ENCODE measurements at places on chromosomes 12 and 14.

DNA sequence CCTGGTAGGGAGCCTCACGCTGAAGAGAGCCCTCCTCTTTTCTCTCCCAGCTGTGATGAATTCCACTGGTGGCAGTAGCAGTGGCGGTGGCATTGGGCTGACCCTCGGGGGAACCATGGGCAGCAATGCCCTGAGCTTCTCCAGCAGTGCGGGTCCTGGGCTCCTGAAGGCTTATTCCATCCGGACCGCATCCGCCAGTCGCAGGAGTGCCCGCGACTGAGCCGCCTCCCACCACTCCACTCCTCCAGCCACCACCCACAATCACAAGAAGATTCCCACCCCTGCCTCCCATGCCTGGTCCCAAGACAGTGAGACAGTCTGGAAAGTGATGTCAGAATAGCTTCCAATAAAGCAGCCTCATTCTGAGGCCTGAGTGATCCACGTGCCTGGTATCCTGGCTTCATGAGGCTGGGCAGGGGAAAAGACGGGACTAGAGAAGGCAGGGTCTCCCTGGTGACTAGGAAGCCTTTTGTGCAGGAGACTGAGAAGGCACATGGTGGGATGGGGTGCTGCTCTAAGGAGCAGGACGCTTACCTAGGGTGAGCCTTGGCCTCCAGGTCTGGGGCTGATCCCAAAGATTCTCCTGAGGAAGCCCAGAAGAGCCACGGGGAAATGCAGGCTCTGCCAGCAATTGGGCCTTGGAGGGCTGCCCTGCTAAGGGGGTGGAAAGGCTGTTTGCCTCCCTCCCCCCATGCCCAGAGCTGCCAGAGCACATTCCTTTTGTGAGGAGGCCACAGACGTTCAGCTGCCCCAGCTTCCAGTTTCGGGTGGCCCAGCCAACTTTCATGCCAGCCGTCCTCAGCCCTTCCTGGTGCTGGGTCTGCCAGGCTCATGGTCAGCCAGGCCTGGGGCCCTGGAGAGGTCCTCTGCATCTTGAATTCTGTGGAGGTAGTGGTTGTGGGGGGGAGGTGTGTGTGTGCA is 15.8 kb downstream of the KRT7 start:
- DNase-seq: no peak

GRCh38 chr12:18752280-18752920 is 14.5 kb downstream of the CAPZA3 start:
- DNase-seq: no peak

DNA sequence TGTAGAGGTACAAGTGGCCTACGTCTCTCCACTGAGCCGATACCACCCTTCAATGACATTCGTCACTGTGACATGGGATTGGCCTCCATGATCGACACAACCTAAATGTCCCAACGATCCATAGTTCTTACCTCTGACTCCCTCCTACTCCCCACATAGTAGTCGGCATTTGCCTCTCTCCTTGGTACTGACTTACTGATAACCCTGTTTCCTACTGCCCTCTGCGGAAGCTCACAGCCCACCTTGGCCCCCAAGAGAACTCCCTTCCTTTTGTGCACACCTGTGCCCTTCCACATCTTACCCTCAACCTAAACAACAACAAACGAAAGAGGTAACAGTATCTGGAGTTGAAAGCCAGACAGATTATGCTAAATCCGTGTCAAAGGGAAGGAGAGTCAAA is 23.9 kb downstream of the VSX2 start:
- no peak for DNase-seq

DNA sequence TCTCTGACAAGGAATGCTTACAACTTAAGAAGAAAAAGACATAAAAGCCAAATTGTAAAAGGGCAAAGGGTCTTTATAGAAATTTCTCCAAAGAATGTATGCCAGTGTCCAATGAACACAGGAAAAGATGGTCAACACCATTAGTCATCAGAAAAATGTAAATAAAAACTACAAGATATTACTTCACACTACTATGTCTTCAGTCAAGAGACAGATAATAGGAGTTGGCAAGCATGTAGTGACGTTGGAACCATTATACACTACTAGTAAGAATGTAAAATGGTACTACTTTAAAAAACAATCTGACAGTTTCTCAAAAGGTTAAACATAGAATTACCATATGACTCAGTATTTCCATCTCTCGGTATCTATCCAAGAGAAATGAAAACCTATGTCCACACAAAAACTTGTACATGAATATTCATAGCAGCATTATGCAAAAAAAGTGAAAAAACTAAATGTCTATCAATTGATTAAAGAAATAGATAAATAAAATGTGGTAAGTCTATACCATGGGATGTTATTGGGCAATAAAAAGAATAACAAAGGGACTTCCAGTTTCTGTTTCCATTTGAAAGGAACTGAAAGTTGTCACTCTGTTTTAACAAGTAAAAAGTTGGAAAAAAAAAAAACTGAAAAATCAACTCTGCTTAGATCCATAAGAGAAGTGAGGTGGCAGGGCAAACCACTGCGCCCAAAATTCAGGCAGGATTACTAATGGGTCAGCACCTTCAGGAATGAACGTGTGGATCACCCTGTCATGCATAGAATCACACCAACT is 69.8 kb downstream of the ALG10B start:
- no peak for DNase-seq

DNA sequence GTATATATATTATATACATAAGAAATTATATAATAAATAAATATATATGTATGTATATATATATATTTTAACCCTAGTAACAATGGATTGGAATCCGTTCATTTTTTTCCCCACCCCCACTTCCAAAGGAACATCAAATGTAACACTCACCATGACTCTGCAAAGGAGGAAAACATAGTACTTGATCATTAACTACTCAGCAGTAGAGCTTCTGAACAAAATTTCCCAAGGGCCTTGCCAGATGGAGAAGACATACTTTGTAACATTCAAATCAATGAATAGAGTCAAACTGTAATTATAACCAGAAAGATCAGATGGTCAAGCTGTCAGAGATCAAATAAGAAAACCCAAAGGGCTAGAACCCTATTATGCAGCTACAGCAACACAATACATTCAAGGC is 126.0 kb upstream of the CNTN1 start:
- no peak for DNase-seq

DNA sequence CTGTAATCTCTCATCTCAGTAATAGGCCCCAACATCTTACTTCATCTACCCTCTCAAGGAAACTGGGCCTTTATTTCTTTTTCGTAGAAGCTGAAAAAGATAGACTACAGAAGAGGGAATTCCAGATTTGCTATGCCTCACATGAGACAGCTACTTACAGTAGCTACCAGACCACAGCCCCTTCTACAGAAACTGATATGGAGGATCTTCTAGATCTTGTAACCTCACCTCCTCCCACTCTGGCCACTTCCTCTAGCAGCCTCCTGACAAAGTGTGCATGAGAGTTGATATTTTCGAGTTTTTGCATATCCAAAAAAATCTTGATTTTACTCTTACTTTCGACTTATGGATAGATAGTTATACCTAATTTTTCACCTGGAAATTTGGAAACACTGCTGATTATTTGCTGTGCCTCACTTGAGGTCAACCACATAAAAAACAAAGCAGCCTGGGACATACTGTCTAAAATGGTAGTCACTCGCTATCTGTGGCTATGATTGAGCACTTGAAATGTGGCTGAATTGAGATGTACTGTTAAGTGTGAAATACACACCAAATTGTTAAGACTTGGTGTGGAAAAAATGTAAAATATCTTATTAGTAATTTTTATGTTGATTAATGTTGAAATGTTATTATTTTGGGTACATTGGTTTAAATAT is 86.3 kb upstream of the NID2 start:
- no peak for DNase-seq

GRCh38 chr12:48986720-48987291 is 8.7 kb downstream of the WNT1 start:
- no peak for DNase-seq

DNA sequence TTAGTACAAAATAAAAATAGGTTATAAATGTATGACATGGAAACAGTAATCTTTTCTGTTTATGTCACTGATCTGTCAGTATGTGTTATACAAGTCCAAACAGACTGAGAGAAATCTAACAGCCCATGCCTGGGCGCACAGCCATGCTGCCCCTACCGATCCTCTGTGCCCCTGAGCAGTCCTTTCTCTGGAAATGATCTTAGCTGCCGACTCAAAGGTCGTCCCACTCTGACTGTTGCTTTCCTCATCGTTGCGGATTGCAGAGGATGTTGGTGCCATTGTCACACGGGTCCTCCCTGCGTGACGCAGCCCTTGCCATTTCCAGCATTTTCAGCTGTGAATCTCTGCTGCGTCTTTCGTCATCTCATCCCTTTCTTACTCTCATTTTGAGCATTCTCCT is 82.9 kb upstream of the DYNC1H1 start:
- DNase-seq: no peak

GRCh38 chr14:65336191-65336591 is 76.3 kb upstream of the FUT8 start:
- no peak for DNase-seq

GRCh38 chr14:27945512-27945911 is 821.1 kb upstream of the FOXG1 start:
- no peak for DNase-seq

DNA sequence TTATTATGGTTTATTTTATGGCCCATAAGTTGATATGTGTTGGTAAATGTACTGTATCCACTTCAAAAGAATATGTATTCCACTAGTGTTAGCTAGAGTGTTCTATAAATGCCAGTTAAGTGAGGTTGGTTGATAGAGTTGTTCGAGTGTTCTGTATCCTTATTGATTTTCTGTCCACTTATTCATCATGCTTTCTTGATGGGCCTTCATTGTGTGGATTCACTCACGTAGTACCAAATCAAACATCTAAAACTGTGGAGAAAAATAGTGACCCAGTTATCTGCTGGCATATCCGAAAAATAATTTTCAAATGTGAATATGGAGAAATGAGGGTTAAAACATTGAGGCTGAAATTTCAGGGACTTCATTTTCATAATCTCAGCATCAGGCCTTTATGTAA is 230.4 kb downstream of the TRHDE start:
- no peak for DNase-seq

GRCh38 chr14:21768116-21768874 is 94.7 kb upstream of the OR4E1 start:
- no peak for DNase-seq

DNA sequence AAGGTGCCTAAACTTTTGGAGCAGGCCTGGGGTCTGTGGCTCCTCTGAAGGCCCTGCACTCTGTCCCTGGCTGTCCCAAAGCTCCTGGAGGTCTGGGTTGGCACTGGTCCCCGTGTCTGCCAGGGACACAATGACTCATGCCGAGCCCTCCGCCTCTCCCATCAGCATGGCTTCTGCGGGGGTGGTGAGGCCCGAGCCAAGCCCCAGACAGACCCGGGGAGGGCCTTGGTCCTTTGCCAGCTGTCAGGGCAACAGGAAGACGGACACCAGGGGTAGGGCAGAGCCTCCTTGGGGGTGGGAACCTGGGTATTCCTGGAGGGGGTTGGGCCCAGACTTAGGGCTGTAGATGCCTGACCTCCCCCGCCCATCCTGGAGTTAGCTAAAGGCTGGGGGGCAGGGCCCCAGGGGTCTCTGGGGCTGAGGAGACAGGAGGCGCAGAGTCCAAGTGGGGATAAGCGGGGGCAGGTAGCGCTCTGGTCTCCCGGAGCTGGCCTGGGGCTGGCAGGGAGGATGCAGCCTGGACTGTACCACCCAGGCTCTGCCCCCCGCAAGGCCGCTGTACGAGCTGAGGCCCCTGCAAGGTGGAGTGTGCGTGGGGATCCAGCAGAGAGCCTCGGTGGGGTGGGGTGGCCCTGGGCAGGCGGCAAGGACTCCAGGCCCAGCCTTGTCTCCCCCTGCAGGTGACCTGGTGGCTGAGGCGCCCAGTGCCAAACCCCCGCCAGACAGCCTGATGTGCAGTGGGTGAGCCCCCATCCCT is 16.4 kb upstream of the PUS1 start:
- no peak for DNase-seq

- DNase-seq: no peak
Observed at GRCh38 chr14:36300337-36300736, 20.1 kb downstream of the MBIP start.

GRCh38 chr14:25041898-25042297 is 8.0 kb downstream of the STXBP6 start:
- DNase-seq: no peak

DNA sequence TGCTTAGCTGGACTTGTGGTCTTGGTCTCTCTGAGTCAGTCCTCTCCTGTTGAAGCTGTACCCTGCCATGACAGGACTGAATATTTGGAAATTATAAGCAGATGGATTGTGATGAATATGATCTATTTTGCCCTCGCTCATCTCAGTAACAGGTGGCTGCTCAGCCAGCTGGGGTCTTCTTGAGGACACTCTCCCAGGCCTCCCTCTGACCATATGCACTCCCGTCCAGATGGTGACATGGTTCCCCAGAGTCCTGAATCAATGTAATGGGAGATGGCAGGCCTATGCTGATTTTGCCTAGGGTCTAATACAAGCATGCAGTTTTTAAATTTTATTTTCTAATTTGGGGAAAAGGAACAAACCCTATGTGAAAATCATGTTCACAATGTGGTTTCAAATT is 63.1 kb upstream of the TRHDE start:
- no peak for DNase-seq

- DNase-seq: no peak
Observed at GRCh38 chr12:49916129-49916919, 12.6 kb upstream of the FAIM2 start.

- no peak for DNase-seq
Observed at GRCh38 chr14:75604979-75605851, 26.8 kb downstream of the FLVCR2 start.
